RPMI7951 (cell line): ENCODE measurements at places on chromosomes 11 and 22.

GRCh38 chr11:44726283-44727113 is at the start of gene TSPAN18:
Gene TSPAN18 (plus strand): TSS chr11:44726962. CDS start chr11:44906417, 179,455 bp downstream.
- no peak for DNase-seq

- DNase-seq = no peak
Measured at GRCh38 chr22:23158516-23159290, 13.4 kb downstream of the RAB36 start.

GRCh38 chr22:20981787-20982562 is at the start of gene LZTR1:
Gene LZTR1 (plus strand): TSS chr22:20982297. CDS start chr22:20982372, 75 bp downstream.
- DNase-seq = peak; percentile 79

DNA sequence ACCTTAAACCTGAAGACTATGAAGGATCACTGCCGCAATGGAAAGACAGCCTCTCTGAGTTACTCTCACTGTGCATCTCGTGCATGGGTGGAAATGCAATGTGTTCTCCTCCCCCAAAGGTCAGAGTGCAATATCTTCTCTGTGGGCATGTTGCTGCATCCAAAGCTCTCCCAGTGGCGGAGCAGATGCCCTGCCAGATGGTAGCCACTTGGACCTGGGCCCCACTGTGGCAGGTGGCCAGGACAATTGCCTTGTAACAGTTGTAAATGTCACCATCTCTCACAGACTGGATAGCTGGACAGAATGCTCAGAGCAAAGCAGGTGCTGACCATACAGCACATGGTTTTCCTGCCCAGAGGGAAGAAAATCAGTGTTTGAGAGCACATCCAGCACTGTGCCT is 542.0 kb downstream of the FAM181B start:
- no peak for DNase-seq

GRCh38 chr11:95605271-95605940 is 184.2 kb downstream of the FAM76B start:
- DNase-seq = no peak

DNA sequence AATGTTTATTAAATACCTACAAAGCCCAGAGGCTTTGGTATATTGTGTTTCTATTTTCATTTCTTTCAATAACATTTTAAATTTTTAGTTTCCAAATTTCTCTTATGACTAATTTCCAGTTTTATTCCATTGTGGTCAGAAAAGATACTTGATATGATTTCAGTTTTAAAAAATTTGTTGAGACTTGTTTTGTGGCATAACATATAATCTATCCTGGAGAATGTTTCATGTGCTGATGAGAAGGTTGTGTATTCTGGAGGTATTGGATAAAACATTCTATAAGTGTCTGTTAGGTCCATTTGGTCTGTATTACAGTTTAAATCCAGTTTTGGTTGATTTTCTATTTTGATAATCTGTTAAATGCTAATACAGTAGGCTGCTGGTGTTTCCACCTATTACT is 9.8 kb upstream of the RAG1 start:
- no peak for DNase-seq

DNA sequence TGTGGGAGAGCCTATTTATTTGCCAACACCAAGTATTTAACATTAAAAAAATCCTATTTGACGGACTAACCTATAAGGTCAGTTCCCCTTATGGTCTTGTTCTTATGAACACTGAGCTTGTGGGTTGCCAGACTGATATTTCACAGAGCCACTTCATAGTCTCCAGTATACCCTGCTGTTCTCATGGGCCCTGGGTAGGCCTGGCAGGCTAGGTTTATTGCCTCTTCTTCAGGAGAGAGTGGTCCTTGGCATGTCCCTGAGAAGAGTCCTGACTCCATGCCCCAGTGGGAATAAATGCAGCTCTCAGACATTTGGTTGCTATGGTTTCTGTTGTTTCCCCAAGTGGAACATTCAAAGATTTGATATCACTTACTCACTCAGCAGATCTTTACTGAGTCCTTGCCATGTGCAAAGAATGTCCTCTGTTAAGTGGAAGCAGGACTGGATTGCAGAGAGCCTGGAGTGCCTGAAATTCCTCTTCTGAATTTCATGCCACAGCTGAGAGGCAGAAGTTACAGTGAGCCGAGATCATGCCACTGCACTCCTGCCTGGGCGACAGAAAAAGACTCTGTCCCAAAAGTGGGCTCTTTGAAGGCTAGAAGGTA is 15.7 kb downstream of the SLC5A1 start:
- DNase-seq = no peak

DNA sequence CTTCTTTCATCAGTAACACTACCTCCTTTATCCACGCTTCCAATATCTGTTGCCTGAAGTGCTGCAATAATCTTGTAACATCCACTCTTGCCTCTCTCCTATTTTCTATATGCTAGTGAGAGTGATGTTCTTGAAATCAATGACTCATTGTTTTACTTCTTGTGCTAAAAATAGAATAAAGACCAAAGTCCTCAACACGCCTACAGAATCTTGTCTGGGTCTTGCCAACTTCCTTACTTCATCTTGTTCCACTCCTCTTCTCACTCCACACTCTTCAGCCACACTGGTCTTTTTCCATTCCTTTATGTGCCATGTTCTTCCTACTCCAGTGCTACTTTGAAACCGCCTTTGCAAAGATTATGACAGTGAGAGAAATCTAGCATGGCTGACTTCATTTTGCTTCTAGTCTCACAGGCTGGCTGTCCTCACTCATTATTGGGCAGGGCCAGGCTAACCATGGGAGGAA is 136.4 kb downstream of the CCDC81 start:
- peak; percentile 73 for DNase-seq

GRCh38 chr11:62556108-62556874 is 9.7 kb upstream of the AHNAK start:
- peak; percentile 99 for DNase-seq

DNA sequence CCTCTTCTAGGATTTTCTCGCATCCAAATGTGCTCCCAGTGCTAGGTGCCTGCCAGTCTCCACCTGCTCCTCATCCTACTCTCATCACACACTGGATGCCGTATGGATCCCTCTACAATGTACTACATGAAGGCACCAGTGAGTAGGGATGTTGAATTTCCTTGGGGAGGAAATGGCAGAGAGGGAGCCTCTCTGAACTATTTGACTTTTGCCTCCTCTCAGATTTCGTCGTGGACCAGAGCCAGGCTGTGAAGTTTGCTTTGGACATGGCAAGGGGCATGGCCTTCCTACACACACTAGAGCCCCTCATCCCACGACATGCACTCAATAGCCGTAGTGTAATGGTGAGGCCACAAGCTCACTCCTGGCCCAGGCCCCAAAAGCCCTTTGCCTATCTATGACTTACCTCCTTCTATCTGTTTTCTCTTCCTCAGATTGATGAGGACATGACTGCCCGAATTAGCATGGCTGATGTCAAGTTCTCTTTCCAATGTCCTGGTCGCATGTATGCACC is 2.5 kb downstream of the TAF10 start:
- no peak for DNase-seq
